ENCODE measurements at places on chromosomes 16 and 17.

- no peak for DNase-seq
Observed at GRCh38 chr16:69706256-69706974, 19.9 kb downstream of the NQO1 start.

DNA sequence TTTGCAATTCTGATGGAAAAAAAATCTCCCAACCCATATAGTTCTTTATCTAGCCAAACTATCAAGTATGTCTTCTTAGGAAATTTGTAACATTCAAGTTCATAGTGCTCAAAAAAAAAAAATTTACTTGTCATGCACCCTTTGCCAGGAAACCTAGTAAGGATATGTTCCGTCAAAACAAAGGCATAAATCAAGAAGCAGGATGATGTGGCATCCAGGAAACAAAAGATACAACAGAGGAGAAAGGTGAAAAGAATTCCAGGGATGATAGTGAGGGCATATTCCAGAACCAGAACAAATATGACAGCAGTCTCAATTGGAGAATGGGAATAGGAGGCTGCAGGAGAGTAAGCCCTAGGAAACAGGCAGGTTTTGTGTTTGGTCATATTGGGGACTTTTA, 104.6 kb downstream of the SPAG9 start:
- DNase-seq, result no peak

- peak; percentile 84 for DNase-seq
Observed at GRCh38 chr16:16021988-16022682, 72.7 kb downstream of the ABCC1 start.

DNA sequence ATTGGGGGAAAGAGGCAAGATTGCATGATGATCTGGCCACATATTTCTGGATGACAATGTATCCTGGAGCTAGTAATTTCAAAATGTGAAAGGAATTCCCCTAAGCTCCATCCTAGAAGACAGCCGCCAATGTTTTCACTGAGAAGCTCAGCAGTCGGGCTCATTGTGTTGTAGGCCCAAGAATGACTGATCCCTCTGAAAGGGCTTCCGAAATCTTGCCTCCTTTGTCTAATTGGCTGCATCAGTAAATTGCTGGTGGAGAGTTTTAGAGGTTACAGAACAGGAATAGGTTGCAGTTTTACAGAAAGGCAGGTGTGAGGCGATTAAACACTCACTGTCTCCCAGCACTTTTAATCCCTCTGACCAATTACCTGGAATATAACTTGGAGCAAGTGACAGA, 464.1 kb upstream of the SALL1 start:
- no peak for DNase-seq

DNA sequence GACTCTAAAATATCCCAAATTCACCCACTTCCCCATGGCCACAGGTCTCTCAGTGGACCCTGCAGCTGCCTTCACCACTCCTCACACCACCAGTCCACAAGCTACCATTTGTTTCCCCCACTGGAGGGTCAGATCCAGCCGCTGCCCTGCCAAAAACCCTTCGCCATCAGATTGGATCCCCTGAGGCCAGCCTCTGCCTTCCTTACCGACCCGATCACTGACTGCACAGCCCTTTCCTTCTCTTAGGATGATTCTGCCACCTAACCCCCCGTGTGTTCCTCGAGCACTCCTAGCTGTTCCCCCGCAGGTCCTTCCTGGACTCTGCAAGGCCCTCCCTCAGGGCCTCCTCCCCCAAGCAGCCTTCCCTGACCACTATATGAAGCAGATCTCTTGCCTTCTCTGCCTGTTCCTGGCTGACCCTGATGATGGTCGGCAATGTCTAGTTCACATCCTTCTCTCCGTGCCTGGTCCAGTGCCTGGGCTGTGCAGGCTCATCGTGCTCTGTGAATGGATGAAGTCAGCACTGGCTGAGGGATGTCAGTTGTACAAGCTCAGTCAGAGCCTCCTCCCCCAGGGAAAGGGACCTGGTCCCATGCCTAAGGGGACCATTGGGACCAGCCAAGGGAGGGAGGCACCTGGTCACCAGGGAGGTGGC, 46.0 kb downstream of the CPNE2 start:
- DNase-seq, result no peak

DNA sequence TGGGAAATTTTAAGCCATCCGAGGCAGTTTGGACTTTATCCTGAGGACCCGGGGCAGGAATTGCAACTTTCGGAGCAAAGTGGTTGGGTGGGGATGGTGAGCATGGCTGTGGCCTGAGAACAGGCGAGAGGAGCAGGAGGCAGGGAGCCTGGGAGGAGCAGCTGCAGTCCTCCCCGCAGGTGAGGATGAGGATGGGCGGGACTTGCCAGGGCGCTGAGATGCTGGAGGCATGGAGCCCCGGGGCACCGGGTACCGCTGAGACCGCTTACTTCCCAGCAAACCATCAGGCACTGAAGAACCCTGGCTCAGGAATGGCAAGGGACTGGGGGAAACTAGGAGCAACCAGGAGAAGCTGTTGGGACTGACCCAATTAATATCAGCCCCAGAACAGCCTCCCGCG, 210.8 kb downstream of the GSG1L start:
- no peak for DNase-seq

- peak; percentile 94 for DNase-seq
Observed at GRCh38 chr17:3723556-3724377, at the start of gene HASPIN. Gene HASPIN, plus strand, starts transcription at chr17:3723903. Its CDS starts 33 bp downstream, at chr17:3723936.

GRCh38 chr17:76883744-76884525, 15.7 kb downstream of the MGAT5B start:
- no peak for DNase-seq

GRCh38 chr17:2844416-2844815, 48.2 kb downstream of the RAP1GAP2 start:
- DNase-seq, result no peak

GRCh38 chr17:19385521-19385983, 1.4 kb downstream of the MFAP4 start:
- no peak for DNase-seq

DNA sequence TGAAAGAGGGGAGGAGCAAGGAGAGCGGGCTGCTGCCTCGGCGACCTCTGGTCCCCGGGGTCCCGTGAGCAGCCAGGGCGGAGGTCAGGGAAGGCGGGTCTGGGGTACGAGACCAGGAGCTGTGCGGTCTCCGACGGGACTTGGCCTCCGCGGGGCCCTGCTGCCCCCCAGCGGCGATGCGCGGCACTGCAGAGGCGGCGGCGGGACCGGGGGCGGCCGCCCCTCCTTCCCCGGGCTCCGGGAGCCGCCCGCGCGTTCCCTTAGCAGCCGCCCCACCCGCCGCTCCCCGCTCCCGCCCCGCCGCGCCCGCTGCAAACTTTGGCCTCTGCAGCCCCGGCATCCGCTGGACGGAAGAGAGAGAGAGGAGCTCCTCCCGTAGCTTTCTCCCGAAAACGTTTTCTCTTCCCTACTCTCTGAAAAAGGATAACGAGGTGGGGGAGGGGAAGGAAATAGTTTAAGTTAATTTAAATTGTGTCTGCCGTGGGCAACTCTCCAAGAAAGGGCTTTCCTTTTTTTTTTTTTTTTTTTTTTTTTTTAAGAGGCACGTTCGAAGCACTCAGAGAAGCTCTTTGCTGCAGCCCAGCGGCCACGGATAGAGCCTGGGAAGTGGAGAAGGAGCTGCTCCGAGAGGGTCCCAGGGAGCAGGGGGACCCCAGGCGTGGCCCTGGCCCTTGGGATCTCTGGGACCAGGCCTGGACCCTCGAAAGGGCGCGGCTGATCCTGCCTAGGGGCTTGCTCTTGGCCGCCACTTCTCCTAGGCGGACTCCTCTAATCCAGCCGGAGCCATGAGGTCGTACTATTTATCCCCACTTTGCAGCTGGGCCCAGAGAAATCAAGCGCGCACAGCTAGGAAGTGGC, 43.2 kb downstream of the C16orf82 start:
- DNase-seq, result peak; percentile 96

DNA sequence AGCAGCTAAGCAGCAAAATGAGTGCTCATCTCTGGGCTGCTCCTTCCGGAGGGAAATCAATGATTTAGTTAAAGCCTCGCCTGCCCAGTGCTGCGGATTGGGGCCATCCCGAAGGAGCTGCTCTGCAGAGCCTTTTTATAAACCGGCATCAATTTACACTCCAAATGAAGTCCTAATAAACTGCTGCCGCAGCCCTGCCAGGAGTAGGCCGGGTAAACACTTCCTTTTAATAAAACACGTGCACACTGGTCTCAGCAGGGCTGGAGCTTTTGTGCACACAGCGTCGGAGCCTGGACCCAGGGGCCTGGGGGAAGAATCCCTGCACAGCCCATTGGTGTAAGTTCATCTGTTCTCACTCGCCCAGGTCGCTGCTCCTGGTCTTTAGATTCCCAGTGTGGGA, 79.6 kb upstream of the HS3ST2 start:
- no peak for DNase-seq

DNA sequence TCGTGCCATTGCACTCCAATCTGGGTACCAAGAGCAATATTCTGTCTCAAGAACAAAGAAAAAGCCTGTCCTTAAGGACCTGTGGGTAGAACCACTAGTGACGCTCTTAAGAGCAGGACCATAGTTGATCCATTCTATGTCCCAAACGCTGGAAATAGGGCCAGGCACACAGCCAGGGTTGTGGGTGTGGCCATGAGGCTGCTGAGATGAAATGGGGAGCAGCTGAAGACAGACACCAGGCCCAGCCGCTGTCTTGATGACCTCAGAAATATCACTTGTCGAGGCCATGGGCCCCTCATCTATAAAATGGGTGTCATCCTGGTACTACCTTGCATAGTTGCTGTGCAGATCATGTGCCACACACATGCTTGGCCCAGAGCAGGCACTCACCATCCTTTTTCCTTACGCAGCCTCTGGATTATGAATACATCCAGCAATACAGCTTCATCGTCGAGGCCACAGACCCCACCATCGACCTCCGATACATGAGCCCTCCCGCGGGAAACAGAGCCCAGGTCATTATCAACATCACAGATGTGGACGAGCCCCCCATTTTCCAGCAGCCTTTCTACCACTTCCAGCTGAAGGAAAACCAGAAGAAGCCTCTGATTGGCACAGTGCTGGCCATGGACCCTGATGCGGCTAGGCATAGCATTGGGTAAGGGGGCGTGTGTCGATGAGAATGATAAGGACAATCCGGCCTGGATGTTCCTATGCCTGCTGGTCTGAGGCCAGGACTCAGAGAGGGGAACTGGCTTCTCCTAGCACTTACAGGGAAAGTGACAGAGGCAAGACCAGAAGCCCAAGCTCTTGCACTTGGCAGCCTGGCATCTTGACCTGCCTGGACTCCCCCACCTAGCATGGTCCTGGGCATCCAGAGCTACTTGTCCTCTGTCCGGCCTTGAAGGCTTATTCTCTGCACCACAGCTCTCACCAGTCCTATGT, 25.5 kb downstream of the CDH5 start:
- no peak for DNase-seq

DNA sequence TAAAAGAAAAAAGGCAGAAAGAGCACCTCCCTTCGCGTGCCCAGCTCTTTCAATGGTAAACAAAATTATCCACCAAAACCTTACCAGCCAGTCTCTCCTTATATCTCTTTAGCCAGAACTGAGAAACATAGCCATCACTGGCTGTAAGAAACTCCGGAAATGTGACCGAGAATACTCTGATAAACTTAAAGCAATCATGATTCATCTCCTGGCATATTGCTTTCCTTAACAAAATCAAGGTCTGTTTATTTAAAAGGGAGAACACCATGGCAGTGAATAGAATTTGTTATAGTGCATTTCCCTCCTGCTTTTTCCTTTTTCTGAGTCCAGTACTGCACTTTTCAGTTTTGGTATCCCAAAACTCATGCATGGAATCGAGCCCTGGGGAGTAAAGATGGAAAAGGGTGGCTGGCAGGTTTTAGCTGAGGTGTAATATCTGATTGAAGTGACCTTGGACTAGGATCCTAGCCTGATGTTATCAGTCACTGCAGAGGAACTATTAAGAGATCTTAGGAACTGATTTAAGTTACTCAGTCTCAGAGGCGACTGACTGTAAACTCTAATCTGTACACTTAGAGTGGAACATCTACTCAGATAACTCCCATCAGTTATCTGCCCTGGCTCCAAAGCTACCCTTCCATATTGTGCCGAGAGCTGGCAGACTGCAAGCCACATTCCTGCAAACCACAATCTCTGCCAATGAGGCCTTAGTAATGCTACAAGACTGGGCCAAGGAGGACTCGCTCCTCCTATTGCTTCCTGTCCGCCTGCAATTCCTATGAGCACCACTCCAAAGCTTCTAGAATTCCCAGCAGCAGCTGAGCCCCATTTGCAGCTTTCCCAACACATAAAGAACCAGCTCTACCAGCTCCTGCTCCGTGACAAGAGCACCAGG, 7.4 kb upstream of the COX10 start:
- DNase-seq, result no peak

GRCh38 chr16:89915303-89916232, 3.1 kb upstream of the MC1R start:
- DNase-seq, result no peak

DNA sequence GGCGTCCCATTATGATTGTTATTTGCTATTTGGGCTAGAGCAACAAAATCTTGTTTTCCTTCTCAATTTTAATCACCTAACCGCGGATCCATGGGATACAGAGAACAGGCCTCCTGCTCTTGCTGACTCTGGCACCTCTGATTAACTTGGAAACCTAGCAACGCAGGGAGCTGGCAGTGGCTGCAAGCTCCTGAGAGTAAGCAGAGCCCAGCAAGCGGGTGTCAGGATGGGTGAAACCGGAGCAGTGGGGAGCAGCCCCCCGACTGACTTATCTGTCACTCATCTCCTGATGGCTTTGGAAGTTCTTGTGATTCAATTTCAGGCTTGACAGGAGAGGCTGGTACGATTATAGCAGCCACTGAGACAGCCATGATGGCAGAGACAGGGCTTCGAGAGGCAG, 45.5 kb upstream of the CDC42EP4 start:
- DNase-seq, result no peak

GRCh38 chr17:27591986-27592385, 39.0 kb upstream of the LGALS9 start:
- DNase-seq, result no peak

DNA sequence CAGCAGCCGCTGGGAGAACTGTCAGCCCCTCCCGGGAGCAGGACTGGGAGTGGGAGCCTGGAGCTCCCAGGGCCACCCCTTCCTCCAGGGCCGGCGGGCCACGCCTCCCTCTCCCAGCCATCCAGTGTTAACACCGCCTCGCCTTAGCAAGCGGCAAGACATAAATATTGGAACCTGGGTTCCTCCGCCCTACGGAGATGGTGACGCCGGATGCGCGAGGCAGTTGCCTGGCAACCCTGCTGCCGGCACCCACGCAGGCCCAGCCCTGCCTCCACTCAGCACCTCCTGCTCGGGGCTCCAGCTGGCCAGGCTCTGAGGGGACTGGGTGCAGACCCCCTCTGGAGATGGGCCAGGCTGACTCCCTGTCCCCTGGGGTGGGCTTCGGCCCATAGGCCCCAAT, 27.4 kb upstream of the CACNA1H start:
- peak; percentile 71 for DNase-seq

- DNase-seq, result no peak
Observed at GRCh38 chr17:28569446-28569845, 1.9 kb downstream of the PIGS start.

DNA sequence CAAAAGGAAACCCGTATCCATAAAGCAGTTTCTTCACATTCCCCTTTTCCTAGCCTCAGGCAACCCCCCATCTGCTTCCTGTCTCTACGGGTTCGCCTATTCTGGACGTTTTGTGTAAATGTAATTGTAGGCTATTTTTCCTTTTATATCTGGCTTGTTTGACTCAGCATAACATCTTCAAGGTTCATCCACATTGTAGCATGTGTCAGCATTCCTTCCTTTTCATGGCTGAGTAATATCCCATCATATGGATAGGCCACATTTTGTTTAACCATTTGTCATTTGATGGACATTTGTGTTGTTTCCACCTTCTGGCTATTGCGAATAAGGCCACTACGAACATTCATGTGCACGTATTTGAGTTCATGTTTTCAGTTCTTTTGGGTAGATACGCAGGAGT, 54.6 kb downstream of the FOXL1 start:
- no peak for DNase-seq
